Astrocyte of the cerebellum (primary cell): ENCODE measurements at places on chromosomes 3 and 15.
A peak's percentile ranks its signal among the peaks of the same experiment; 100 is the strongest.

- DNase-seq = no peak
Measured at GRCh38 chr3:15367059-15367458, 34.7 kb upstream of the SH3BP5 start.

- DNase-seq = no peak
Measured at GRCh38 chr3:60391292-60391691, 860.0 kb downstream of the FHIT start.

GRCh38 chr3:65582012-65582717 is 456.6 kb downstream of the MAGI1 start:
- DNase-seq = no peak

DNA sequence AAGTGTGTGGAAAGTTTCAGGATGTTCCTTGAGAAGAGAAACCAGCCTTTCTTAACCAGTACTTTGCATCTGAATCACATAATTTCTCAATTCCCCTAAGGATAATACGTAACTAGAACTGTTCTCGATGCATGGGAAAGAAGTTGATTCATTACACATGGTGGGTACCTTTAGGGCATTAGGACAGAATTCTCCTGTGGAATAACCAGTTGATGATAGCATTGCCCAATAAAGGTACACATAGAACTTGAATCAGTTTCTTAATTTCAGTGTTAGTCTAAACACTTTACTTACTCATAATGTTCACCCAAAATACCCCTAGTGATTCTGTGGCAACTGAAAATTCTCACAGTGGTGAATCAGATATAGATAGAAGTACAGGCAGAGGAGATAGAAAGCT is 1030.9 kb downstream of the ROBO1 start:
- no peak for DNase-seq

DNA sequence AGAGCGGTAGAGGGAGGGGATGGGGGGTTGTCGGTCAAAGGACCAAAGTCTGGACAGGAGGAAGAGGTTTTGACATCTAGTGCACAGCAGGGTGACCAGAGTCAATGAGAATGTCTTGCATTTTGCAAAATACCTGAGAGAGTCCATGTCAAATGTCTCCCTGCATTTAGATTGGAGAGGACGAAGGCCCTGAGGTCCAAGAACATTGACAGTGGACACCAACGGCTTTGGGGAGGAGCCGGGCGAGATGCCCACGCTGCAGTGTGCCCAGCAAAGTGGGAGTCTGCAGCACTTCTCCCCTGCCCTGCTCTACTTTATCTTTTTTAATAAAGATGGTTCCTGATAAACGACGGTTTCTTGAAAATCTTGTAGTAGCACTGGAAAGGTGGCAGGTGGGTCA is 67.4 kb upstream of the TAMM41 start:
- no peak for DNase-seq

DNA sequence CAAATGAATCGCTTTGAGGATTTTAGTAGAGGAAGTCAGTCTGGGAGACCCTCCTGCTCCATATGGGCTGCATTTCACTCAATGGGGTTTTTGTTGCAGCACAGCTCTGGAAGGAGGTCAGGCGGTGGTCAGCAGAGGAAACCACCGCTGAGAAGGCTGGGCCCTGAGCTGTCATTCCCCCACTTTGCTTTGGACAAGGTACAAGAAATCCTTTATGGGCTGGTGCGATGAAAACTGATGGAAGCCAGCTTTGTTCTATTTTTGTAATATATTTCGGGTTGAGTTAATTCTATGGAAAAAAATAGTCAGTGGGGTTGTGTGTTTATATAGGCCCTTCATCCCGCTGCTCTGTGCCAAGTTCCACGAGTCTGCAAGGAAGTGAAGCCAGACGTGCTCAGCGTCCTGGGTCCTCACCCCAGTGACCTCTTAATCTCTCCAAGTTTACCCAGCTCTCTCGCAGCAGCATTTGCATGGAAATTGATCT is 157.1 kb upstream of the TMC3 start:
- peak; percentile 15 for DNase-seq

DNA sequence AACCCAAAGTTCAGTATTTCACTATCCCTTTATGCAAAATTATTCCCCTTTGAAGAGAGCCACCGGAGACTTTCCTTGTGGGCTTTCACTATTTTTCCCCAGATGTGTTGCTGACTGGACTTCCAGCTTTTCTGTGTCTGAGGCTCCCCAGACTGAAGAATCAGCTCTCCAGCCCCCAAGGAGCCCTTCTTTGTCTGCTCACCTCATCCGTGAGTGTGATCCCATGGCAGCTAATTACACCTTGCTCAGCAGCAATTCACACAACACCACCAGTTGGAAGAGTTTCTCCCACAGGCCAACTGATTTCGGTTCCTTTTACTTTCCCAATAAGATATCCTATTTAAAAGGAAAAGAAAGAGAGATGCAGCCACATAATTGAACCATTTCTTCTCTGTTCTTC is 249.5 kb upstream of the TRIM42 start:
- DNase-seq = no peak

- peak; percentile 24 for DNase-seq
Measured at GRCh38 chr3:16203031-16203430, 28.6 kb downstream of the GALNT15 start.

- DNase-seq = no peak
Measured at GRCh38 chr15:41633609-41634008, 26.6 kb upstream of the MGA start.

DNA sequence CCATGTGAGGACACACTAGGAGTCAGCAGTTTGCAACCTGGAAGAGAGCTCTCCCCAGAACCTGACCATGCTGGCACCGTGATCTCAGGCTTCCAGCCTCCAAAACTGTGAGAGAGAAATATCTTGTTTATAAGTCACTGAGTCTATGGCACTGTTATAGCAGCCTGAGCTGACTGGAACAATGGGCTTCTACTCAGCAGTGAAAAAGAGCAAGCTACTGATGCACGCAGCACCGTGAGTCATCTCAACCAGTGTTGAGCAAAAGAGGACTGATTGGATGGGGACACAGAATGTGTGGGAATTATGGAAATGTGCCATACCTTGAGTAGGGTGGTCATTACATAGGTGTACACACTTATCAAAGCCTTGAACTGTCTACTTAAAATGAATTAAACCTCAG is 230.4 kb downstream of the PLCL2 start:
- no peak for DNase-seq

DNA sequence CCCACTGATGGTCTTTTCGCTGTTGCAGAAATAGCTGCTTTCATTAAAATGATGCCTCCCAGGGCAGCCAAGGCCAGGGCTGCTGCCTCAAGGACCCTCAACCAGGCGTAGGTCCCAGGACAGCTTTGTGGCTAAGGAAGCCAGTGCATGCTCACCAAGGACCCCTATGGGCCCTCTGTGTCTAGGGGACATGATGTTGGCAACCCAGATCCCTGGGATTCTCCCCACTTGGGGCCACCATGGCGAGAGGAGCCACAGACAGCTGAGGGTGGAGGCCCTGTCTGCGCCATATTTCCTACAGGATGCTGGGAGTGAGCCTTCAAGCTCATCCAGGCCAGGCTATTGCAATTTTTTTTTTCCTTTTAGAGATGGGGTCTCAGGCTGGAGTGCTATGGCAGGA is 137.2 kb downstream of the CHSY1 start:
- DNase-seq = no peak

GRCh38 chr3:53775834-53776251 is 70.4 kb downstream of the CHDH start:
- no peak for DNase-seq

GRCh38 chr3:191398607-191399006 is 62.4 kb upstream of the PYDC2 start:
- no peak for DNase-seq

DNA sequence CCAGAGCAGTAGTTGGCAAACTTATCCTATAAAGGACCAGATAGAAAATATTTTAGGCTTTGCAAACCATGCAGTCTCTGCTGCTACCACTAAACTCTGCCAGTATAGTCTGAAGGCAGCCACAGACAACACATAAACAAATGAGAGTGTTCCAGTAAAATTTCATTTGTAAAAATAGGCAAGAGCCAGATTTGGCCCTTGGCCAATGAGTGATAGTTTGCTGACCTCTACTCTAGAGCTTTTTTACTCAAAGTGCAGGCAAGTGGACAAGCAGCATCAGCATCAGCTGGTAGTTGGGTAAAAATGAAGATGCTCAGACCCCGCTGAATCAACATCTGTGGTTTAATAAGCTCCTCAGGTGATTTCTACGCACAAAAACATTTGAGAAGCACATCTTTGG is 269.8 kb downstream of the NTRK3 start:
- DNase-seq = no peak
